Panc1 (cell line): ENCODE measurements at places on chromosomes 7 and 10.

DNA sequence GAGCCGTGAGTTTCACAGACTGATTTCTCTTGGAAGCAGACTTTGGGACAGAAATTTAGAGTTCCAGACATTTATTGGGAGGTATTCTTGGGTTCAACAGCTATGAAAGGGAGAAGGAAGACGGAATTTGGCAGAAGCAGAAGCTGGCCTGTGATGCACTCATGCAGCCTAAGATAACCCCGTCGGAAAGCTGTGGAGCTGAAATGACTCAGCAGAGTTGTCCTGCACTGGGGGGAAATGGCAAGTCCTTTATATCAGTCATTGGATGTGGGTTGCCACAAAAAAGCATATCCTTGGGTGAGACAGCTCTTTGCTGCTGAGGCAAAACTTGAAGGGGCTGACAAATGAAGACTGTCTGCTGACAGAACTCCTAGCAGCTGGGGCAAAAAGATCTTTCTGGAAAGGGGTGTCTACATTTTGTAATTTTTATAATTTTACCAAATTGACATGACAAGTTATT is 11.5 kb upstream of the MICU1 start:
- H3K27me3 ChIP-seq, result no peaks in the 10 kb centered on the region
- H3K27ac ChIP-seq, result no peak overlapping the region
- H3K4me1 ChIP-seq, result no peaks in the 10 kb centered on the region
- no peak overlapping the region for H3K4me3 ChIP-seq
- H3K36me3 ChIP-seq, result no peaks in the 10 kb centered on the region

- no peak overlapping the region for H3K27ac ChIP-seq
- no peak overlapping the region for H3K4me3 ChIP-seq
- H3K36me3 ChIP-seq, result no peaks in the 10 kb centered on the region
- H3K4me1 ChIP-seq, result no peaks in the 10 kb centered on the region; the same call in 1 of the 2 replicates
- DNase-seq, result no peak
- peaks cover 10% of the 10 kb centered on the region; the same call in 1 of the 2 replicates for H3K27me3 ChIP-seq
Measured at GRCh38 chr7:45869426-45869825, 3.5 kb downstream of the CCDC201 start.

DNA sequence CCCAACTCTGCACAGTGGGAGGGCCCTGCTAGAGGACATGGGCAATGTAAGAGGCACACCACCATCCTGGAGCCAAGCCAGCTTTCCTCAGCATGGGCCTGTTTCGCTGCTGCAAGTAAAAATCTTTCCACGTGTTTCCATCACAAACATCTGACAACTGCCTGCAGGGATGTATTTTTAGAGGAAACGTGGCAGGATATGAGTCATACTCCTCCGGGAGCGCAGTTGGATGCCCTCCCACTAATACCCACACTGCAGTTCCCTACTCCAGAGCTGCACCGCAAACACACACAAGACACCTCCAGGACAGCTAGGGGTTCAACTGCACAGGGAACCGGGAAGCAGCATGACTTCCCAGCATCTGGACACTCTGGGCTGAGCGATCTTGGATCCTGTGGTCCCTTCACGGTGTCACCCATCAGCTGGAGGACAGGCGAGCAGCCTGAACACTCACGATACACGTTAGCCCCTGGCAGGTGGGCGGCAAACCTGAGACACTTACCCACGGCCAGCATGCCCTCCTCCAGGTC is 26.1 kb downstream of the PLAC9 start:
- peaks cover 13% of the 10 kb centered on the region; the same call in 1 of the 2 replicates for H3K36me3 ChIP-seq
- peak overlapping the region; percentile 80 for H3K27ac ChIP-seq
- H3K27me3 ChIP-seq, result no peaks in the 10 kb centered on the region
- peak; percentile 92 for DNase-seq
- H3K4me3 ChIP-seq, result no peak overlapping the region

GRCh38 chr7:12233175-12233574 is 22.1 kb downstream of the TMEM106B start:
- peaks cover 29% of the 10 kb centered on the region for H3K36me3 ChIP-seq
- H3K4me1 ChIP-seq, result no peaks in the 10 kb centered on the region
- no peak overlapping the region for H3K4me3 ChIP-seq
- H3K27ac ChIP-seq, result no peak overlapping the region
- H3K27me3 ChIP-seq, result no peaks in the 10 kb centered on the region

- no peaks in the 10 kb centered on the region for H3K27me3 ChIP-seq
- no peak for DNase-seq
- no peak overlapping the region for H3K4me3 ChIP-seq
- H3K27ac ChIP-seq, result no peak overlapping the region
Measured at GRCh38 chr10:30645340-30645827, 15.8 kb upstream of the LYZL2 start.

DNA sequence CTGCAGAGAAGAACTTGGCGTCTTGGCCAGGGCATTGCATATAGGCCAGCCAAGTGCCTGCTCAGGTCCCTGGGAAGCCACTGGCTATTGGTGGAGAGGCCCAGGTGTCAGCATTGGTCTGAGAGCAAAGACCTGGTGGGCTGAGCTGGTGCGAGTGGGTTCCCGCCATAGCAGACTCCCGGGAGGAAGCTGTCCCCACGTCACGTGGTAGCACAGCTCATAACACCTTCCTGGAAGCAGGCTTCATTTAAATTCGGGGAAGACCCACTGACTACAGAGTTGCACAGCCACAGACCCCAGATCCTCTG is 130.5 kb downstream of the WDR37 start:
- H3K4me1 ChIP-seq, result no peaks in the 10 kb centered on the region
- no peak overlapping the region for H3K4me3 ChIP-seq
- H3K27me3 ChIP-seq, result no peaks in the 10 kb centered on the region
- H3K36me3 ChIP-seq, result no peaks in the 10 kb centered on the region

GRCh38 chr10:59825932-59826331 is 72.7 kb upstream of the MRLN start:
- H3K27me3 ChIP-seq, result no peaks in the 10 kb centered on the region
- no peak for DNase-seq

DNA sequence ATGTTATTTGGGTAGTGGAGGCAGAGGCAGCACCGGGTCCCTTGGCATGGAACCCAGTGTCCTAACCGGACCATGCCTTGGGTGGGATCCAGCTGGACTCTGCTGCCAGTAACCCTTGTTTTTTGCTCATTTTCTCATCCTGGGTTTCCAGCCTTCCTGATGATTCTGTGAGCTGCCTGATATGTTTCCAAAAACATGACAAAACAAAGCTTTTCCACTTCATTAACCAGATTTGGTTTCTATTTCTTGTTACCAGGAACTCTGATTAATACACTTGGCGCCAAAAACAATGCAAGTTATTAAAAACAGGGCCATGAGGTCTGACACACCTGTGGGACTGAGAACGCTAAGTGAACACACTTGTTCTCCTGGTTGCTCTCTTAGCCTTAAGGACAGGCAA is 32.8 kb upstream of the DLG5 start:
- H3K27me3 ChIP-seq, result no peaks in the 10 kb centered on the region
- no peaks in the 10 kb centered on the region for H3K36me3 ChIP-seq
- DNase-seq, result no peak
- no peak overlapping the region for H3K27ac ChIP-seq
- H3K4me1 ChIP-seq, result no peaks in the 10 kb centered on the region

GRCh38 chr10:78551184-78552005 is 517.4 kb upstream of the ZMIZ1 start:
- no peaks in the 10 kb centered on the region for H3K36me3 ChIP-seq
- H3K4me3 ChIP-seq, result no peak overlapping the region
- no peak for DNase-seq
- peaks cover 29% of the 10 kb centered on the region for H3K27me3 ChIP-seq

DNA sequence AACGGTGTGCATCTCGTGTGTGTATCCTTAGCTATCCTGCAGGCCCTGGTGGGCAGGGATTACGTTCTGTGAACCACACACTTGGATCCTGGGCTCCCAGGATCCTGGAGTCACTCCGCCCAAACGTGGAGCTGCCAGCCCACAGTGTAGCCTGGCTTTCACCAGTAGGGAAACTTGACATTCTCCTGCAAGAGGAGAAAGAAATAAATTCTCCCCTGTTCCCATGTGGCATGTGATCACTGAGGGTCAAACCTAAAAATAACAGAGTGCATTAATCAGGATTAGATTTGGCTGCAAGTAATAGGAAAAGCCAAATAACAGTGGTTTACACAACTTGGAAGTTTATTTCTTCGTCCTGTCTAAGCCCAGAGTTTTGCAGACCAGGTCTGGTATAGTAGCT is 32.3 kb downstream of the PALD1 start:
- no peaks in the 10 kb centered on the region for H3K27me3 ChIP-seq
- H3K36me3 ChIP-seq, result no peaks in the 10 kb centered on the region
- H3K4me3 ChIP-seq, result no peak overlapping the region
- no peak for DNase-seq
- no peaks in the 10 kb centered on the region for H3K4me1 ChIP-seq

DNA sequence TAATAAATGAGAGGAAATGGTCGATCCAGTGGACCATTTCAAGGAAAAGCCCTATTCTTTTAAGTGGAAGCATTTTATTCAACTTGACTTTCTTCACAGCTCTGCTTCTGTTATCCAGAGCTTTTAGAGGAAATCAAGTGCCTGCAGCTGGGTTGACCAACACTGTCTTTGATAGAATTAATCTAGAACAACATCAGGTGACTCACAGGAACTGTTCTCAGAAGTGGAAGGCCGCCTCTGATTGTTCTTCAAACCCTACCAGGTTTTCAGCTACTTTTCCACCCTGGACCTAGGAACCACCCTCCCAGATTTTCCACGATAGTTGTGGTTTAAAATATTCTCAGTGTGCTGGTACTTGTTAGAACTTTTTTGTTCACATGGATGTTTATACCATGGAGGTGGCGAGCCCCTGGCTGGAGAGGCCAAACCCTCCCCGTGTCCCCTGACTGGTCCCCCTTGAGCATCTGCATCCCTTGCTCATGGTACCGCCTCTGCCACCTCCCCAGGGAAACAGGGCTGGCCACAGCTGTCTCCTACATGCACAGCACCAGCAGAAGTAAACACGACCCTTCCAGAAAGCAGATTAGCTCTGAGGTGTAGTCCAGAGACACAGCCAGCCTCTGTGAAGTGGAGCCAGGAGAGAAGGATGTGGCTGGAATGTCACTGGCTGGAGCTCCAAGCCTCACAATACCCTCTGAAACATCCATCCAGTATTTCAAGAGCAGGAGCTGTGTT is 293.3 kb downstream of the USP6NL start:
- no peaks in the 10 kb centered on the region for H3K27me3 ChIP-seq
- no peaks in the 10 kb centered on the region for H3K36me3 ChIP-seq
- DNase-seq, result no peak
- H3K4me3 ChIP-seq, result no peak overlapping the region
- H3K4me1 ChIP-seq, result no peaks in the 10 kb centered on the region

GRCh38 chr10:110444004-110444337 is 53.7 kb upstream of the DUSP5 start:
- DNase-seq, result no peak
- H3K4me3 ChIP-seq, result no peak overlapping the region
- H3K27me3 ChIP-seq, result no peaks in the 10 kb centered on the region
- no peaks in the 10 kb centered on the region for H3K4me1 ChIP-seq
- no peak overlapping the region for H3K27ac ChIP-seq

GRCh38 chr7:30785786-30786185 is 14.6 kb downstream of the MINDY4 start:
- no peaks in the 10 kb centered on the region for H3K27me3 ChIP-seq
- H3K36me3 ChIP-seq, result no peaks in the 10 kb centered on the region
- H3K27ac ChIP-seq, result no peak overlapping the region
- H3K4me3 ChIP-seq, result no peak overlapping the region
- DNase-seq, result no peak

DNA sequence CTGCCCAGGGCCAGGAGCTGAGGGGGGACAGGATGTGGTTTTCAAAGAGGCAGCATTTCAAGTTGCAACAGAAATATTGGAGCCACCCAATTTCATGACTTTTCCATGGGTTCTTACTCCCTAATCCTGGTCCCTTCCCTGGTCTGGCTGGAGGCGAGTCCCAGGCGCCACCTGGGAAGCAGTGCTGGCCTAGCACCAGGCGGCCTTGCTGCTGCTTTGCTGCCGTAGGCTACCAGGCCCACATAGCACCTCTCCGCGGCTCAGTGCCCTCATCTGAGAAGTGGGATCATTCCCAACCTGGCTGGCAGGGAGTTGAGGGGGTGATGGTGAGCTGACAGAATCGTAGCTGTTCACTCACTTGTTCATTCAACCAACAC is 33.7 kb downstream of the ZMIZ1 start:
- H3K27me3 ChIP-seq, result no peaks in the 10 kb centered on the region
- no peaks in the 10 kb centered on the region for H3K36me3 ChIP-seq
- H3K27ac ChIP-seq, result peak overlapping the region; percentile 18; the same call in 1 of the 2 replicates
- DNase-seq, result no peak

GRCh38 chr7:82617156-82617555 is 173.6 kb upstream of the CACNA2D1 start:
- no peak for DNase-seq
- no peaks in the 10 kb centered on the region for H3K27me3 ChIP-seq
- no peak overlapping the region for H3K4me3 ChIP-seq
- H3K4me1 ChIP-seq, result no peaks in the 10 kb centered on the region
- H3K36me3 ChIP-seq, result no peaks in the 10 kb centered on the region

DNA sequence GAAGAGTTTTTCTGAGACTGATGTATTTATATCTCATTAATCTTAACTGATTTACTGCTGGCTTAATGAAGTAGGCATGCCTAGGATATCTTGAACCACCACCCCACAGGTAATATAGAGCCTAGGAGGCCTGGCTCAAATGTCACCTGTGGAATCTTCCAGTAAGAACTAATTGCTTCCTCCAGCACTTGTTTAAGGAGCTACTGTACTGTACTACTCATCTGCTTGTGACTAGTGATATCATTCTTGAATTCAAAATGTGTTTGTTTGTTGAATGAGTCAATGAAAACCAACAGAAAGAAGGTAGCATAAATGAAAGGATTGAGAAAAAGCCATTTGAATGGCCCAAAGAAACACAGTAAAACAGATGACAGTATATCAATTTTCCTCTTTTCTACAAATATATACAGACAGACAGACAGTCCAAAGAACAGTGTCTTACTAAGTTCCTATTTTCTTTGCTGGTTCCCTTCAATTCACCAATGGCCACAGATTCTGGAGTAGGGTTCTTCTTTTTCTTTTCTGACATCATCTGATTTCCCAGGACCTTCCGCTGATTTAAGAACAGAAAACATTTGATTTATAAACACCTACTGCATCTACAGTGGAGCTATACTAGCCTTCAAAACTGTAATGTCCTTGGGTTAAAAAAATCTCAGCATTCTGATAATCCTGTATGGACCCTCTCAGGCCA is 43.7 kb upstream of the SLIT1 start:
- no peak overlapping the region for H3K27ac ChIP-seq
- H3K4me3 ChIP-seq, result no peak overlapping the region
- no peaks in the 10 kb centered on the region for H3K27me3 ChIP-seq
- peaks cover 21% of the 10 kb centered on the region for H3K36me3 ChIP-seq
- peak; percentile 71 for DNase-seq

DNA sequence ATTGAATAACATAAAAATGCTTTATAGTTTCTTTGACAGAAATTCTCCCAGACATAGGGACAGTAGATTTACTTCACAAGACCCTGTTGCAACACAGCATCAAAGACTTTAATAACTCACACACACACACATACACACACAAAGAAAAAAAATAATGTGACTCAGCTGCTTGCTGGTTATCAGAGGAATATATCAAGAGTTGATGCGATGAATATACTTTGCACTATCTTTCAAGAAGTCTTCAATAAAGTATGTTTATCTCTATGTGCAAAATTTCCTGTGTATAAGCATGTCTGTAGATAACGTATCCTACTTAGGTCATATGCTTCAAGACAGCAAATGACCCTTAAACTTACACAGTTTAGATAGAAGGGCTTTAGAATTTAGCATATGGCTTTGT is 243.1 kb downstream of the ARL4A start:
- no peaks in the 10 kb centered on the region for H3K36me3 ChIP-seq
- H3K27ac ChIP-seq, result no peak overlapping the region
- no peak for DNase-seq
- no peaks in the 10 kb centered on the region for H3K27me3 ChIP-seq
- no peaks in the 10 kb centered on the region for H3K4me1 ChIP-seq
- H3K4me3 ChIP-seq, result no peak overlapping the region
